ENCODE measurements at places on chromosomes 12 and 14.

- no peak for DNase-seq
Observed at GRCh38 chr12:23891115-23891514, 58.4 kb downstream of the SOX5 start.

DNA sequence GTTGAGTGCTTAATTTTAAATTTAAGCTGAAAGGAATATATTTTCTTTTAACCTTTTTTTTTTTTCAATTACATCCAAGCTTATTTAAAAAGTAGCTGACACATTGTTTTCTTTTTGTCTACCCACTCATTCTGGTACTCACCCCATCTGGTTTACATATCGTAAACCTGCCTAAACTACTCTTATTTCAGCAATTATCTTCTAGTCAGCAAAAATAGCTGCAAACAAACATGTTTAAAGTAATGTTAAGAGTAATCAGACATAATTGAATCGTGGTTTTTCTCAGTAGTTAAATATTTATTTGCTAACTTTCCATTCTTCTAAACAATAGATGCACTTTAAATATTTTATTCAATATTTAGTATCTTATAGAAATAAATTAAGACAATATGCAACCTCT, 492.7 kb upstream of the MGAT4C start:
- DNase-seq, result no peak

DNA sequence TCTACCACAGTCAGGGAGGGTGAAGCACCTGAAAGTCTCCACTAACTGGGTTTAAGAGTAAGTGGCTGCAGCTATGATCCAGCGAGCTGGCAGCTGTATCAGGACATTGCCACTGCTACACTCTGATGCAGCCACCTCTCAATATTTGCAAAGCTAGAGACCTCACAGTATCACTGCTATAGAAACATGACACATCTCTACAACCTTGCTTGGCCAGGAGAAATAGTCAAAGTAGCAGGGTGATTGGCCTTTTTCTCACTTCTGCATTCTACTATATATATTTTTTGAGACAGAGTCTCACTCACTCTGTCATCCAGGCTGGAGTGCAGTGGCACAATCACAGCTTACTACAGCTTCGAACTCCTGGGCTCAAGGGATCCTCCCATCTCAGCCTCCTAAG, 9.3 kb upstream of the FMNL3 start:
- DNase-seq, result no peak

GRCh38 chr12:111803851-111804250, 37.1 kb downstream of the ALDH2 start:
- no peak for DNase-seq

GRCh38 chr12:59597385-59597781, 1.6 kb downstream of the SLC16A7 start:
- DNase-seq, result no peak

GRCh38 chr12:54608156-54608555, 19.7 kb upstream of the PPP1R1A start:
- DNase-seq, result no peak

DNA sequence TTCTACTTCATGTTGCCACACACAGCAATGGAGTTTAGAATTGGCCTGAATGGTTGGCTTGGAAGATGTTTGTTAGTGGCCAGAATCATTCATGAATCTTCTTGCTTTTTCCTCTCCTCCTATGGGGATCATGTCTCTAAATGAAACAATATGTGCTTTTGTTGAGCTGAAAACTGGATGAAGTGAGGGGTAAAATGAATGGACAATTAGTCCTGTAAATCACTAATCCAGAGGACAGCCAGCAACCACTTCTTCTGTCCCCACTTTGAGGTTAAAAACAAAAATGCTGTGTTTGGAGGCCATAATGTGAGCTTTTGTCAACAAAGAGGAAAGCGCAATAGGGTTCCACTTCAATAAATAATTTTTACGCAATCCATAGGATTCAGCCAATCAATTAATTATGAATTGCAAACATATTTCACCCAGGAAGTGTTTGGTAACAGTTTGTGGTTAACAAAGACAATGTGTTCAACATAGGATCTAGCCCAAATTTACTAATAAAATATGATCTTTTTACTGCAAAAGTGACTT, 30.3 kb upstream of the AMIGO2 start:
- no peak for DNase-seq

DNA sequence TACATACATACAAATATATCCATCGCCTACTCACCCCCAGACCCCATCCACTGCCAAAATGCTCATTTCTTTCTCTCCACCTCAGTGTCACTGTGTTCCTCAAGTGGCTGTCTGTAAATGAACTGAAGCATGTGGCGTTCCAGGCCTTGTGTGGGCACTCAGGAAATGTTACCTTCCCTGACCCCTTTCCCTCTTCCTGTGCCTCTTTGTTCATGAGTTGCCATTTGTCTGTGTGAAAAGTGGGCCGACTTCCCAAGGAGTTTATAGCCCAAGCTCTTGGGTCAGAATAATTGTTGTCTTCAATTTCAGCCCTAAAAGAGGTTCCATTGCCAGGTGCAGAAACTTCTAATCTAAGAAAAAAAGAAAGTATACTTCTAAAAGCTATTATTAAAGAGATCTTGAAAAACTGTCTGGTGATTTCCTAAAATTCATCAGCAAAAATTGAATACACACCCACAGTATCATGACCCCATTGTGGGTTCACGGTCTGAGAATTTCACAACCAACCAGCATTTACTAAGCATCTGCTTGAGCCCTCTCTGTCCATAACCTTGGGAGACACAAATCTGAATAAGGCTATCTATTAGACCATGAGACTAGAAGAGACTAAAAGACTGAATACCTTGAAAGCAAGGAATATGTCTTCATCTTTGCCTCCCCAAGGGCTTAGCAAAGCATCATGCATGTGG, 201.4 kb upstream of the EEA1 start:
- DNase-seq, result no peak

DNA sequence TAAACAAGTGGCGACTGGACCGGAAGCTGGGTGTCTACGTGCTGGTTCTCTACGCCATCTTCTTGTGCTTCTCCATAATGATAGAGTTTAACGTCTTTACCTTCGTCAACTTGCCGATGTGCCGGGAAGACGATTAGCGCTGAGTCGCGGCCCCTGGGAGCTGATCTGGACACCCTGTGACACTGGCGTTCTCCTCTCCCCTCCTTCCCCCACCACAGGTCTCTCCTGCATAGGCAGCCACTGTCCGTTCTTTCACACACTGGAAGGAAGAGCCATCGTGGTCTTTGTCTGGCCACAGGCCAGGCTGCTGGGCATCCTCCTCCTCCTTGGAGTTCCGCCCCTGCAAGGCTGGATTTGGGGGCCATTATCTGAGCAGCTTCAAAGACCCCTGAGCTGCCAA, 20.1 kb upstream of the RIN3 start:
- DNase-seq, result no peak

DNA sequence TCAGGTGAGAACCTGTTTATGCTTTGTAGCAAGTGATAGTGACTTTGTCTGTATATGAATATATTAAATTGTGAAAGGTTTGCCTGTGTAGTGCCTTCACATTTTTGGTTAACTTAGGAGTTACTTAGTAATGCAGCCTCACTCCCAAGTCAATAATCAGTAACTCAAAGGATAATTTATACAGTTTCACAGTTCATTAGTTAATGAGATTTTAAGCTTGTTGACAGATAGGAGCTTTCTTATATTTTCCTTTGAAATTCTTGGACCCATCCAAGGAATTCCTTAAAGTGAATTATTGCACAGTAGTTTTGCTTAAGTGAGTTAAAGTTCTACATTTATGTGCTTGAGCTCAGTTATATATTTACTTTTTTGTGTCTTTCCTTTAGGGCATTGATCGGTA, 50.7 kb downstream of the UTP20 start:
- no peak for DNase-seq

- DNase-seq, result no peak
Observed at GRCh38 chr12:111706145-111706544, 20.3 kb downstream of the ACAD10 start.

- no peak for DNase-seq
Observed at GRCh38 chr14:96112032-96112431, 72.9 kb downstream of the C14orf132 start.

DNA sequence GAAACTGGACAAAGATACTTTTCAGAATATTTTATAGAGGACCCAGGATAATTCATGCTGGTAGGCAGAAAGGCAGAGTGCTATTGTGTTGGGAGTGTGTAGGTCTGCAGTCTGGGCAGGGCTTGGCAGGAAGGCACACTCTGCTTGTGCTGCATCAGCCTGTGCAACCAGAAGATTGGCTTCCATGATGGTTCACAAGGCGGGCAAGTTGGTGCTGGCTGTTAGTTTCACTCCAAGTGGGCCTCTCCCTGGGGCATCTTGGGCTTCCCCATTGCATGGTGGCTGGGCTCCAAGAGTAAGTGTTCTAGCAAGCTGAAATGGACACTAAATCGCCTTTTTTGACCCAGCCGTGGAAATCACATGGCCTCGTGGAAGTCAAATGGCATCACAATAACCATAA, 1.8 kb upstream of the UBE2N start:
- no peak for DNase-seq

GRCh38 chr14:100701314-100701713, 25.4 kb upstream of the DLK1 start:
- DNase-seq, result no peak

DNA sequence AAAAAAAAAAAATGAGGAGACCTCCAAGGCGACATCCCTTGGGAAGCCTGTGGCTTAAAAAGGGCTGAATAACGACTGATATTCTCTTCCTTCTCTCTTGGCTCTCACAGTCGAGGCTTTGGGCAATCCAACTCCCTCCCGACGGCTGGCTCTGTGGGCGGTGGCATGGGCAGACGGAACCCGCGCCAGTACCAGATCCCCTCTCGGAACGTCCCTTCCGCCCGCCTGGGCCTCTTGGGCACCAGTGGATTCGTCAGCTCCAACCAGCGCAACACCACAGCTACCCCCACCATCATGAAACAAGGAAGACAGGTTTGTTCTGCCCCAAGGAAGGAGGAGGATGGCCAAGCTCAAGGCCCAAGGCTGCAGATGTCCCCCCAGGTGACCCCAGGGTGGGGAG, 127.8 kb downstream of the GCH1 start:
- DNase-seq, result no peak

All from head of caudate nucleus (tissue), 42 donors.